SHP77 (cell line): ENCODE measurements at places on chromosomes 5 and 9.

- DNase-seq, result no peak
These were observed 142.3 kb downstream of the SMARCA2 start for GRCh38 chr9:2157277-2158110.

- no peak for DNase-seq
These were observed 136.2 kb upstream of the TRIM32 start for GRCh38 chr9:116550696-116551436.

DNA sequence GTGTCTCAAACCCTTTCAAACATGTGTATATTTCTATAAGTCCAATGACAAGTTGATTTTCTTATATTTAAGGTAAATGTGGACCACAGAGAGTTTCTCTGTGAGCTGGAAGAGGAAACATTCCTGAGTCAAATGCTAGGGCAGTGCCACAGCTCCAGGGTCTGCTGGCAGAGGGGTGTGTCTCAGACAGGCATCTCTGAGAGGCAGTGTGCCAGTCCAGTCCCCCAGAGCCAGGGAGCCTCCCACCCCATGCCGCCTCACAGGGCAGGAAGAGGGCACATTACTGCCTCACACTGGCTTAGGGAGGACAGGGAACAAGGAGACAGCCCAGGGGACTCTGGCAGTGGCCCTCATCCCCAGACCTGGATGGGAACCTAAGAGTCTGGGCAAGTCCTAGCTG, 120.2 kb downstream of the TENT4A start:
- no peak for DNase-seq

DNA sequence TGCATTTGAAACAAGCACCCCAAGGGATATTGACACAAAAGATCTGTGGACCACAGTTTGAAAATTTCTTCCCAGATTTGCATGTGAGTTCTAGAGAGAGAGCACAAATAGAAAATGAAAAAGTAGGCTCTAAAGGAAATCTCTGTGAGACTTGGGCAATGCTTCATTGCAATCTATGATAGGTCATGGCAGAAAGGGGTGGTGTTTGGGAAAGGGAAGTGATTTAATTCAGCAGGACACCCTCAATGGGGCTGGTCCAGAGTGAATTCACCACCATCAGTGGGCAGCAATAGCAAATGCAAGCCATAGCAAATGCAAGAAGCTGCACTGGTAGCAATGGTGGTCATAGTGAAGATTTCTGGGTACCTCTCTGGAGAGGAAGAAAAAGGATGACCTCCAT, 58.1 kb downstream of the ANKRD55 start:
- no peak for DNase-seq

DNA sequence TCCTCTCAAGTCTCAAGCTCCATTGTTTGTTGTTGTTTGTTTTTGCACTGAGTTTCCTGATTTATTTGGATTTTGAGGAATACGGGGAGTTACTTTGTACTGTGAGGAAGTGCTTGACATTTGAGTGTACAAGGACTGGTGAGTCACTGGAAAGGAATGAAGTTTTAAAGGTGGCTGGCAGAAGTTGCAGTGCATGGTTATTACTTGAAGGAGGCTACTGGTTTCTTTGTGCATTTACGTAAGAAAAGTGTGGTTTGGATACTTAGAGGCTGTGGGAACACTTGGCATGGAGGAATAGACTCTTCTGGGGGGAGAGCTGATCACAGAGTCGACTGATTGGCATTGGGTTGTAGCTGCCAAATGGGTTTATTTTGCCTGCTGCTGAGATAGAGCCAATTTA, 919.0 kb downstream of the TAF11L14 start:
- no peak for DNase-seq
